ENCODE measurements at places on chromosomes 3 and 15. TPM values are rescaled to one million over a fixed set of nuclear protein-coding genes. Genes with fewer than 3 reads are reported as not detected.

Gene GADL1
- total RNA-seq: 2.3 TPM

Gene RGMA
- 3.4 TPM for total RNA-seq

Gene BNIP2
- 115 TPM for total RNA-seq

Gene XCR1
- 1.0 TPM for total RNA-seq

Gene SLC12A1
- total RNA-seq: not detected

Gene MOBP
- total RNA-seq: 0.05 TPM

Gene COLQ
- total RNA-seq: 6.8 TPM

All from urinary bladder (tissue), 4 donors.